Left lobe of liver (tissue), 2 donors: ENCODE measurements at places on chromosomes 13 and 19. TPM values are rescaled to one million over a fixed set of nuclear protein-coding genes. Genes with fewer than 3 reads are reported as not detected.

The ZNF304 gene
- total RNA-seq: 2.6 TPM

The SIGLEC8 gene
- 1.1 TPM for total RNA-seq

The CFAP97D2 gene
- not detected for total RNA-seq

The METTL21C gene
- not detected for total RNA-seq

The ATF5 gene
- 787 TPM for total RNA-seq

The ZNF814 gene
- 12.9 TPM for total RNA-seq

The FBXW9 gene
- total RNA-seq: 3.3 TPM

The WTIP gene
- total RNA-seq: 1.4 TPM

The IL4I1 gene
- 0.13 TPM for total RNA-seq

The CNMD gene
- total RNA-seq: not detected

- DNase-seq: peak; percentile 75
These were observed 59.7 kb upstream of the TMTC4 start for GRCh38 chr13:100734194-100734720.

DNA sequence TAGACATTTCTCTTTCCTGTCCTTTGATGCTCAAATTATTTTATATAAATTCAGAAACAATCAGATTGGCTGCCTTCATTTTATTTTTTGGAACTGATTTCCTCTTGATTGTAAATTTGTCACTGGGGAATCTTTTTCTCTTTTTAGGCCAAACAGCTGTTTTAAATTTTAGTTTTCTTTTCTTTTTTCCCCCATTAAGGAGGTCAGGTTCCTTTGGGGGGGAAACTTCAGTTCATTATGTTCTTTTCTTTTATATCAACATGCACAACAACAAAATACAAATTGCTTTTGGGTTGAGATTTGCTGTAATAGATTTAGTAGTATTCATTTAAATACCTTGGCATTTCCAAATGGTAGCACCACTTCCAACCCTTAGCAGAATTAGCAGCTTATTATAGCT lies 264.8 kb upstream of the SPRY2 start:
- DNase-seq: no peak

- DNase-seq: no peak
These were observed 119.2 kb upstream of the TNFSF11 start for GRCh38 chr13:42454749-42455148.

DNA sequence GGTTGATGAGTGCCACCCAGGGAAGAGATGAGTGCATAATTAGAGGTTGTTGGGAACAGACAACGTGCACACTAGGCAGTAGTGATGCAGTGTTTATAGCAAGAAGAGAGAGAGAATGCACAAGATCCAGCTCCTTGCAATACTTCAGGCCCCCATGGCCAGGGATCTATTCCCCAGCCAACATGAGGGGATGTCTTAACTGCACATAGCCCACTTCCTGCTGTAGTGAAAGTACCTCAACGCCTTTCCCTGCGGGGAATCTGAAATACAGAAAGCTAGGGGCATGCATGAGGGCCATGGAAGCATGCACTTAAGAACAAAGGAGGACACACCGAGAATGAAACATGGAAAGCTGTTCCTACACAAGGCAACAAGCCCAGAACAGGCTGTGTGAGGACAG lies 636.7 kb upstream of the GPC6 start:
- DNase-seq: no peak

GRCh38 chr19:45352914-45353796 lies 12.6 kb downstream of the KLC3 start:
- no peak for DNase-seq

GRCh38 chr13:65414187-65414586 lies 1815.9 kb downstream of the PCDH9 start:
- DNase-seq: no peak

DNA sequence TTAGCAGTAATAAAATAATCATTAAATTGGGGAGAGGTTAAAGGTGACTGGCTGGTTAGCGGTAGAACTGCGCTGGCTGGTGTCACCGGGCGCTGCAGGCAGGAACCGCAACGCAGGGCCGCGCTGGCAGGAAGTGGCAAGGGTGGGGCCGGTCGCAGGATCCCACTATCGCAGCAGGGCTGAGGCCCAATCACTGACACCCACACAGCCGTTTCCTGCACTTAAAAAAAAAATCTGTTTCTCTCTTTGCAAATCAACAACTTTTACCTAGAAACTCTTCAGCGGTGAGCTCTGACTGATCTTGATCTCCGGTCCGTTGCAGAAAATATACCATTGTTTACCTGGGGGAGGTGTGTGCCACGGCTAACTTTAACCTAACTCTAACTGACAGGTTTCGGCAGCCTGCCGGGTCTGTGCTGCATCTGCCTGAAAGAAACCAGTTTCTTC lies 46.9 kb downstream of the KLF2 start:
- DNase-seq: no peak

GRCh38 chr19:4061178-4061682 lies 5.5 kb downstream of the ZBTB7A start:
- peak; percentile 97 for DNase-seq

DNA sequence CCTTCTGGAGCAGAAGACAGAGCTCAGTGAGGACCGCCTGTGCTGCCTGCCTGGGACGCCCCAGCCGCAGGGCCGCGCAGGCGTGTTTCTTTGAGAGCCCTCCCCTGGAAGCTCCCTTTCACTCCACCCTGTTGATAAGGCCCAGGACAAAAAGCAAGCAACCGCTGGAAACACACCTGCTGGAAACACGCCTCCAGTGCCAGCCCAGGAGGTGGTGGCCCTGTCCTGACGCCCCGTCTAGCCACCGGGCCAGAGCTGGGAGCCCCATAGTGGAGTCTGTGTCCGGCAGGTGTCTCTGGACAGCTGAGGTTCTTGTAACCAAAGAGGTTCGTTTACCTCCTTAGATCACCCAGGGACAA lies 173.8 kb downstream of the KATNAL1 start:
- no peak for DNase-seq

DNA sequence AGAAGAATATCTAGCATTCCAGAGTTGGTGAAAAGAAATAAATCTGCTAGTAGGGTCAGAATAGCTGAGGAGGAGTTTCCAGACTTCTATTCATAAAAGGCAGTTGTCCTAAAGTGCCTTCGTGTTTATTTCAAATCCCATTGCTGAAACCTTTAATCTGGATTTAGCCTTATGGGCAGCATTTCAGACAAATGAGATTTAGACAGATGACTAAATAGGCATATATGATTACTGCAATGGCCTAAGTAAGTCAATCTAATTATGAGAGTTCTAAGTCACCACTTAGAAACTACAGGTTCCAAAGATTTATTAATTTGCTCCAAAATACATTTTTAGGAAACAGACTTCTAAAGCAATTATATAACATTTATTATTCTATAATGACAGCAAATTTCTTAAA lies 368.7 kb downstream of the LIG4 start:
- no peak for DNase-seq

DNA sequence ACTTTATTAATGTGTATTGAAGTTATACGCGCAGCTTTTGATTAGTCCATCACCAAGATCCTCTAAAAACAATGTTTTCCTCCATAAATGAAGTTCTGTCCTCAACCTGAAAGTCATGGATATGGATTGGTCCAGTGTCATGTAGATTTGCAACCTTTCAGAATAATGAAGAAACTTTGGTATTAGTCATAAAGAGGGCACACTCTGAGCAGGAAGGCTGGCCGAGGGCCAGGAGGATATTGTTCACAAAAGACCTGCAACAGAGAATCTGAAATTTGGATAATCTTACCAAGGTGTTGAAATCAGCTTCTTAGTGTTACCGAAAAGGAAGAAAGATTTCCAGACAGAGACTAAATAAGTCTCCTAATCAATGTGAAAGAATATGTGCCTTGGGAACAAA lies 20.7 kb downstream of the CLDN10 start:
- no peak for DNase-seq
